Stimulated activated effector memory CD8-positive, alpha-beta T cell treated with anti-CD3 and anti-CD28 coated beads, Interleukin-12 subunit alpha, Interleukin-12 subunit beta, amount 100 ng/mL, for 72 hours (primary cell): ENCODE measurements at places on chromosomes 2 and 18.

DNA sequence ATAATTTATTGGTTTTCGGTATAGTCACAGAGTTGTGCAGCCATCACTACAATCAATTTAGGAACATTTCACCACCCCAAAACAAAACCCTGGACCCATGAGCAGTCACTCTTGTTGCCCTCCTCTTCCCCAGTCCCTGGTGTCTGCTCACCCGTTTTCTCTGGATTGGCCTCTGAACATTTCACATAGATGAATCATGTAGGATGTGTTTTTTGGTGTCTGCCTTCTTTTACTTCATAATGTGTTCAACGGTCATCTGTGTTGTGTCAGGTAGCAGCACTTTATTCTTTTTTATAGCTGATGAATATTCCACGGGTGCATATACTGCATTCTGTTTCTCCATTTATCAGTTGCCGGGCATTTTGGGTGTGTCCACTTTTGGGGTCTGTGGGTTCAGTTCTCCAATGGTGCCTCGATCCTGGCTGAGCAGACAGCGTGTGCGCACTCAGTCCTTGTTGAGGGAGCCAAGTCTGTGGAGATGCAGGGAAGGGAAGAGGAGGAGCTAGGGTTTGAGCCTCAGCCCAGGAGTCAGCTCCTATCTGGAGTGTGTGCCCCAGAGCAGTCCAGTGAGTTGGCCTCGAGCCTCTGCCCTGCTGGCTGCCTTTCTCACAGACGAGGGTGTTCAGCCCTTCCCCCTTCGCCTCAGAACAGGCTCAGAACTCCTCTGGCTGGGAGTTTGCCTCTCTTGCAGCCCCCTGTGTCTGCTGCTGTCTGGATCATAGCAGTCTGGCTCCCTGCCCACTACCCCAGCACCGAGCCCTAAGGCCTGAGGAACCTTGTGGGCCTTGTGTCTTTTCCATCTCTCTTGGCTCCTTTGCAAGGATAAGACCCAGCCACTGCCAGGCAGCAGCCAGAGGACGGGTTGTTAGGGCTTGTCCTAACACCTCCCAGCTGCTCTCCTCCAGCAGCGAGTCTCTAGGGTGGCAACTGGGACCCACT is 18.0 kb downstream of the C2orf74 start:
- no peak for DNase-seq

- DNase-seq = no peak
Measured at GRCh38 chr2:229927817-229928321, 5.6 kb downstream of the FBXO36 start.

DNA sequence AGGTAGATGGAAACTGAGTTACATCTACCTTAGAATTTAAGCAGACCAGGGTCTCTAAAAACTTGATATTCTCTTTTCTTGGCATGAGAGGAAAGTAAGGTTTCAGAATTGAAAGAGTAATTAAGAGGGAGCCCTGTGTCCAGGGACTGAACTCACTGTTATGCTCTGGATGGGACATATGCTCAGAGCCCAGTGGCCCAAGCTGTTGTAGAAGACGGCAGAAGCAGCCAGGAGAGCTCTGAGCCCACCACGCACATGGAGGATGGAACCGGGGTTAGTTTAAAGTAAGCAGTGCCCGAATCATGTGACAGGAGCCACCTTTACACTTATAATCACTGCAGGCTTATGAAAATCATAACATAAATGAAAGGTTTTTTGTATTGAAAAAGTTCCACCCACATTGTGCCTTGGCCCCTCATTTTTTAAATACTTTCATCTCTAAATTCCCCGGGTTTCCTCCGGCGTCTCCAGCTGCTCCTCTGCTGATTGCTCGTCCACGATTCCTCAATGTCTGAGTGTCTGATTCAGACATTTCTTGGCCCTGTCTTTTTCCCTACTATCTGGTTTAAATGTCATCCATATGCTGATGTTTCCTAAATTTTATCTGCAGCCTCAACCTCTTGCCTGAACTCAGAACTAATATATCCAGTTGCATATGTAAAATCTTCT is 36.1 kb upstream of the SPTBN1 start:
- no peak for DNase-seq

DNA sequence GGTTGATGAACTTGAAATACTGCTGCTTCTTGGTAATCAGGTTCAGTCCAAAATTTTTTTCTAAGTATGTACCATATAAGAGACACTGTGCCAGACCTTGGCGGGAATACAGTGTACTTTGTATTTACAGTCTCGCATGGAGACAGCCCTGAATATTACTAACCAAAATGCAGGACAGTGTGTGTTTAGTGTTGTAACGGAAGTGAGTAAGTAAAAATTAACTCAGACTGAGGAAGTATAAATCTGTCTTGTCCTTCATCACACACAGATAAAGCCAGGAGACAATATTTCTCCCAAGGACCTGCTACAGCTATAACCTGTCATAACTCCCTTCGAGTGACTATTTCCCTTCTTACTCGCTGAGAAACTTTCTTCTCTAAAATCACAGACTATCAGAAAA is 76.9 kb downstream of the ACTR3 start:
- no peak for DNase-seq

DNA sequence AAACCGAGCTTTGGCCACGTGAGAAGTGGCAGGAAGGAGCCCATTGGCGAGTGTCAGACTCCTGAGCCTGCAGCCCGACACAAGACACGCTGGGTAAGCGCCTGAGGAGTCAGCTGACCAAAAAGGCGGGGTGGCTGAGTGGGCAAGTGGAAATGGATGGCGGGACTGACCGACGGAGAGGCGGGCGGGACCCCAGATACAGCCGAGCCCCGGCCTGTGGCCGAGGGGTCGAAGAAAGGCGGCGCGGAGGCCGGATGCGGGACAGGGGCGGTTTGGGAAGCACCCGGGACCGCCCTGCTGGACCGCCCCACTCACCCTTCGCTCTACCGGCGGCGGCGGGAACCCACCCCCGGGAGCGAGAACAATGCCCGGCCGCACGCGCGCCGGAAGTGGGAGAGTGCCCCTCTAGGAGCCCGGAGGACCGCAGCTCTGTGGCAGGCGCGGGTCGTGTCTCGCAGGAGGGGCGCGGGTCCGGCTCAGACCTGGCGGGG is 22.8 kb downstream of the ZSCAN30 start:
- peak; percentile 71 for DNase-seq

- DNase-seq = no peak
Measured at GRCh38 chr2:224798180-224798579, 82.0 kb upstream of the CCDC195 start.

GRCh38 chr18:5900262-5900661 is 4.9 kb upstream of the TMEM200C start:
- no peak for DNase-seq

DNA sequence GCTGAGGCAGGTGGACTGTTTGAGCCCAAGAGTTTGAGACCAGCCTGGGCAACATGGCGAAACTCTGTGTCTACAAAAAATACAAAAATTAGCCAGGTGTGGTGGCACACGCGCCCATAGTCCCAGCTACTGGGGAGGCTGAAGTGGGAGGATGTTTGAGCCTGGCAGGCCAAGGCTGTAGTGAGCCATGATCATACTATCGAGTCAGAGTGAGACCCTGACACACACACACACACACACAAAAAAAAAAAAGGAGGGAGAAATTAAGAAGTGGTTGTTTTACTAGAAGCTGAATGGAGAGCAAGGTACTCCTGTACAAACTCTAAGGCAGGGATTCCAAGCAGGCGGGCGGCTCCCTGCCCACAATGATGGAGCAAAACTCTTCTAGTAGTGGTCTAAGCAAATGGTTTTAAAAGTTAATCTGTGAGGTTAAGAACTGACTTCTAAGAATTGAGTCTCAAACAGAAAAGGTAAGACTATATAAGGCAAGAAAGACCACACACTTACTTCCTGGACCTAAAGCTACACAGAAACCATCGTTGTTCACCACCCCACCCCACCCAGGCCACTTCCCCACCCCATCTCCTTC is 2.6 kb downstream of the ANKRD44 start:
- no peak for DNase-seq

GRCh38 chr2:59458800-59459199 is 1094.7 kb downstream of the BCL11A start:
- no peak for DNase-seq

DNA sequence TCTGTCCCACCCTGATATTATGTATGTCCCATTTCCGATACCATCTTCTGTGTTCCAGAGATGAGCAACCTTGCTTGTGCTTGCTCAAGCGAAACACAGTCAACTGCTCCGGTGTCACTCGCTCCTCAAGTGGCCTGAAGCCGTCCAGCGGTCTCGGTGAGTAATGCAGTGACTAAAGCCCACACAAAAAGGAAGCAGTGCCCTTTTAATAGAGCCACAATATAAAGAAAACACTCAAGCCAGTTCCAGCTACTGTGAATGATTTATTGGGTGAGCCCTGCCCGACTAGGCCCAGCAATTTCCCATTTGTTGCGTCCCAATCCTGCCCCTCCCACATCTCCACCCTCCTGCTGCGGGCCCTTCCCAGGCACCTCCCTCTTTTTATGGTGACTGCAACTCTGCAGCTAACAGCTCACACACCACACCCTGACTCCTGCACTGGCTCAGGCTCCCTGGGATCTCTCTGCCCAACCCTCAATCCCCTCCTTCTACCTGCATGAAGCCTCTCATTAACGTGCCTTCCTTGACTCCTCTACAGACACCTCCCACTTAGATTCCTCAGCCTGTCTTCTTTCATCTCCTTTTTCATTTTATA is 44.2 kb upstream of the DSC1 start:
- no peak for DNase-seq

GRCh38 chr2:238107525-238108422 is 7.6 kb downstream of the ESPNL start:
- no peak for DNase-seq

DNA sequence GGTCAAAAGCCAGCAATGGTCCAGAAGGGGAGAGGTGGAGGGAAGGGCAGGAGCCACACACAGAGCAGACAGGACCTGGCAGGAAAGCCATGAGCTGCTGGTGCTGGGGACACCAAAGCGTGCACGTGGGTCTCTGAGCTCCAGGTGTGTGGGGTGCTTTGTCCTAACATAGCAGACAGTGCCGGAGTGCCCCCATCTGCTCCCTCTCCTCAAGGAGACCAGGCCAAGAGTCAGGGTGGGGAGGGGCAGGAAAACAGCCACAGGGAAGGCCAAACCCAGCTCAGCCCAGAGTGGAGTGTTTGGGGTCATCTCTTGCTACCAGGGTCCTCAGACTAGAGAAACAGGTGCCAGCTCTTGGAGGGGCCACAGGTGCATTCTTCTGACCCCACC is 4.2 kb upstream of the GPC1 start:
- DNase-seq = no peak

- peak; percentile 30 for DNase-seq
Measured at GRCh38 chr2:215880970-215881369, 132.4 kb downstream of the MREG start.

- DNase-seq = no peak
Measured at GRCh38 chr2:132740081-132740720, 70.2 kb upstream of the LYPD1 start.

DNA sequence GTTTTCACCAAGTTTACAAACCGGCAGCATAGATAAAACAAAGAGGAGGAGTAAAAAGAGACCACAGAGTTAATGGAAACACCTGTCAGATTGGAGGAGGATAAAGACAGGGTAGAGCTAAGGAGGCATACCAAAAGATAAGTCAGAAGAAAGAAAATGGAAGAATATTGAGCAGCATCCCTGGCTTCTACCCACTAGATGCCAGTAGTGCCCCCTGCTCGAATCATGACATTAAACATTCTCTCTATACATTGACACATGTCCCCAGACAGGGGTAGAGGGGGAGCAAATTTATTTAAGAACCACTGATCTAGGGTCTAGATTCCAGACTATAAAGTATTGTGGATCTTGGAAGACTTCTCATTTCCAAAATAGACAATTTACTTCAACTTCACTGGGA is 159.8 kb upstream of the ETAA1 start:
- no peak for DNase-seq

DNA sequence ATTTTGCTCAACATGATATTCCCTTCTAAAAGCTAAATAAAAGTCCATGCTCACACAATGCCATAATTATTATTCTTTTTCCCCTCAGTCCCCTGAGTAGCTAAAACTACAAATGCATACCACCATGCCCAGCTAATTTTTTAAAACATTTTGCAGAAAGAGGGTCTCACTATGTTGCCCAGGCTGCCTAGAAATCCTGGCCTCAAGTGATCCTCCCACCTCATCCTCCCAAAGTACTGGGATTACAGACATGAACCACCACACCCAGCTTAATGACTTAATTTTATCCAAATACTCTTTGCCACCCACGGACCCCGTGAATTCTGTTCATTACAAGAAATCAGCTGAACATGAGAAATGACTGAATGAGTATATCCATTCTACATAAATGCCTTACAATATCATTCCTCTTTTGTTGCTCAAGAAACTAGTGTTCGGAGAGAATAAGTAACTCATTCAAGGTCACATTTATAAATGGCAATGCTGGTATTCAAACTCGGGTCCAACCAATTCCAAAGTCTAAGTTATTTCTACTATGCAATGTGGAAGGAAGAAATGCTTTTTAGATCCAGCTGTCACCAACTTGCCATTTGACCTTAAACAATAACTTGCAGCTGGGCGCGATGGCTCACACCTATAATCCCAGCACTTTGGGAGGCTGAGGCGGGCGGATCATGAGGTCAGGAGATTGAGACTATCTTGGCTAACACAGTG is 59.8 kb downstream of the NOL10 start:
- no peak for DNase-seq

GRCh38 chr2:122412360-122412759 is 656.9 kb downstream of the TSN start:
- no peak for DNase-seq

DNA sequence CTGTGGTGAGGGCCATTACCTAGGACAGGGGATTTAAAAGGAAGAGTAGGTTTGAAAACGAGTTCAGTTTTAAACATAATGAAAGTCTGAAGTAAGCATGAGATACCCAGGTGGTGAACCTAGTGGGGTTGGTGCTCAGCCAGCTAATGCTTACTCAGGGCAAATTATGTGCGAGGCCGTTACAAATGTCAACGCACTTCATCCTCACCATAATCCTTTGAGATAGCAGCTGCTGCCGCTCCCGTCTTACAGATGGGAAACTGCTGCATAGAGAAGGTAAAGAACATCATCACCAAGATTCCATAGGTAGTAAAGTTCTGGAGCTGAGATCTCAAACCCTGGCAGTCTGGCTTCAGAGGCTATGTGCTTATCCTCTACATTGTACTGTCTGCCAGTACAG is 209.0 kb downstream of the DYM start:
- DNase-seq = no peak

GRCh38 chr2:9310798-9311197 is 104.2 kb downstream of the ASAP2 start:
- no peak for DNase-seq

DNA sequence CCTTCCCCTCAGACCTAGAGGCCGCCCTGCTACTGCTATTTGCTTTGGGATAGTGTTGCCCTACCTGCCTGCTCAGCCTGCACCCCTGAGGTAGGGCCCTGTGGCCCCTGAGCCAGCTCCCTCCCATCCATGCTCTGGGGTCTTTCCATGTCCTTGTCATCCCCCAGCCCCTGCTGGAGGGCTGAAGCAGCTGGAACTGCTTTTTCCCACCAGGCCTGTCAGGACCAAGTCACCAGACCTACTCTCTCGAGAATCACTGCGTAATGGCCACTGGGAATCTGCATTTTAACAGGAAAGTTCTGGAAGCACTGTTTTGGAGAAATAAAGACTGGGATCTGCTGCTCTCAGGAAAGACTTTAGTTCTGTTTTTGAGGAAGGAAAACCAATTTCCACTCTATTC is 20.2 kb upstream of the SLC35F6 start:
- DNase-seq = no peak
